Activated T-helper 1 cell treated with anti-CD3 and anti-CD28 coated beads, Interleukin-2, amount 50 U/mL, for 16 hours (primary cell): ENCODE measurements at places on chromosomes 6 and 20.

DNA sequence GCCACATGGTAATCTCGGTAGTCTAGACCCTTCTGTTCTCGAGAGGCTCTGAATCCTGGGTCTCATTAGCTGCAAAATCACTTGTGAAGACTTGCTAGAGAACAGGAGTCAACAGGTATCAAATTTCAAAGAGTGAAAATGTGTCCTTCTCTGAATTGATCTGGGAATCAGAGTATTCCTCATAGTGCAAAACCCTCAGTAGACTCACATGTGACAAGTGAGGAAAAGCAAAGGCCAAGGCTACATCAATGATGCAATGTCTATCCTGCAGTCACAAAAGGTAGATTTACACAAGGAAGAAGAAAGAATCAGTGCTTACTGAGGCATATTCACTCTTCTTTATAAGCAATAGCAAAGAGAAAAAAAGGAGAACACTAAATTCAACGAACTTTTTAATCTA, 1220.0 kb upstream of the GJE1 start:
- DNase-seq = no peak

- no peak for DNase-seq
Measured at GRCh38 chr20:3632311-3633004, 30.7 kb downstream of the GFRA4 start.

DNA sequence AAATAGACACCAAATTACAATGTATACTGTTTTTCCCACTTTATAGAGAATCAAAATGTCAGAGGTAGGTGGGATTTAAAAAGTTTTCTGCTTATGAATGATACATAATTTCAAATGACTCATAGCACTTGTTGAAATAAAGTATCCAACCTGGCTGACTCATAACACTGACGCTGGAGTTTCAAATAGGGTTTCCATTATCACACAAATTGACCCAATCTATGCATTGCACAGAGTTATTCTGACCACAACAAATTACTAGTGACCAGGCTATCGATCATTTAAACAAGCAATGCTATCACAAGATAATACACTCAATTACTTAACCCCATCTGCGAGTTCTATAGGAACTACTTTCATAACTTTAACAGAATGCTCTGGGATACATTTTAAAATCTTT, 31.9 kb upstream of the PRELID3B start:
- DNase-seq = no peak

DNA sequence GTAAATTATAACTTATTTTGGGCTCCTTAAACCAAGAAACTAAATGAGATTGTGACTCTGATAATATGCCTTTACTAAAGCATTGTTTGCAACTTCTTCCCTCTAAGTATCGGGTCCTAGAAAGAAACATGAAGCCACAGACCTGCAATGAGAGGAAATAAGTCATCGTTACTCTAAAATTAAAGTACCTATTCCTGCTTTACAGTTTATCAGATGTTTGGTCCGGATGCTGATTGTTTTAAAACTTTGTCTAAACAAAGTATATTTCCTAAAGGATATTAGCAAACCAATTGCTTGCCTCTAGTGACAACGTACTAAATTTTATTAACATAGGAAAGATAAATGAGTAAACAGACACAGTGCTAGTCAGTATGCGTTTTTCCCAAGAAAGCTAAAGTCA, 216.8 kb downstream of the GJA1 start:
- no peak for DNase-seq

- no peak for DNase-seq
Measured at GRCh38 chr6:138372711-138373463, 4.8 kb upstream of the SMIM28 start.

GRCh38 chr6:169365567-169366257, 112.1 kb upstream of the THBS2 start:
- no peak for DNase-seq

DNA sequence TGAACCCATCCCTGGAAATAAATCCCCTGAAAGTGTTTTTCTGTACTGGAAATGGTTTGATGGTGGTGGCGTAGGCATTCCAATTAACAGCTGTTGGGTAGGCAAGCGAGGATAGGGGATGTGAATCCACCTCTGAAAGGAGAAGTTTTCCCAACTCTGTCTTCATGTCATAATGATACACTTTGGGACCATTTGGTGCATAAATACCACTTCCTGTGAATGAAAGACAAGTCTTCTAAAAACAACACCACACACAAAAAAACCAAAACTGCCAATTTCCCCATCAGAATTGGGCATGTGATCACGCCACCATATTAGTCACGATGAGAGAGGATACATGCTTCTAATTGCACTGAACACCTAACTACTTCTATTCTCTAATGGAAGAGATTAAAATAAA, 6.4 kb downstream of the VNN2 start:
- no peak for DNase-seq

DNA sequence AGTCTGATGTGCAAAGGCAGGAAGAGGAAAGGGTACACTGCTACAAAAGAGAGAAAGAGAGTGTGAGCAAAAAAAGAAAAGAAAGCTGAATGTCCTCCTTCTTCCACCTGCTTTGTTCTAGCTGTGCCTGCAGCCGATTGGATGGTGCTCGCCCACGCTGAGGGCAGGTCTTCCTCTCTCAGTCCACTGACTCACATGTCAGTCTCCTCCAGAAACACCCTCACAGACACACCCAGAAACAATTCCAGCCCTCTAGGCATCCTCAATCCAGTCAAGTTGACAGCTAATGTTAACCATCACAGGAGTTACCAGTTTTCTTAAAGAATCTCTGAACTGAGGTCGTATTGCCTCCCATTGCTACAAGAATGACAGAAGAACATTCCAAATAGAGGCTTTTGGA, 411.9 kb upstream of the SASH1 start:
- DNase-seq = no peak

DNA sequence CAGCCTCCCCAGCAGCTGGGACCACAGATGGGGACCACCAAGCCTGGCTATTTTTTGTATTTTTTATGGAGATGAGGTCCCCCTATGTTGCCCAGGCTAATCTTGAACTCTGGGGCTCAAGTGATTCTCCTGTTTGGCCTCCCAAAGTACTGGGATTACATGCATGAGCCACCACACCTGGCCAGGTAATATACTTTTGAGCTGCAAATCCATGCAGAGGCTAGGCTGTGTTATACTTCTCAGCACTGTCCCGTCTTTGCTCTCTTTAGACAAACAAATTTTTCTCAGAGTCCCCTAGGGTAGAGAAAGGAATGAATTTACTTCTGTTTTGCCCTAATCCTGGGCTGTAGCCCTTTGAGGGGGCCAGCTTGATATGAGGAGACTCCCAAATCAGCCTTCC, 13.4 kb upstream of the SCAF8 start:
- no peak for DNase-seq

GRCh38 chr6:117840541-117840983, 66.5 kb upstream of the SLC35F1 start:
- DNase-seq = no peak

DNA sequence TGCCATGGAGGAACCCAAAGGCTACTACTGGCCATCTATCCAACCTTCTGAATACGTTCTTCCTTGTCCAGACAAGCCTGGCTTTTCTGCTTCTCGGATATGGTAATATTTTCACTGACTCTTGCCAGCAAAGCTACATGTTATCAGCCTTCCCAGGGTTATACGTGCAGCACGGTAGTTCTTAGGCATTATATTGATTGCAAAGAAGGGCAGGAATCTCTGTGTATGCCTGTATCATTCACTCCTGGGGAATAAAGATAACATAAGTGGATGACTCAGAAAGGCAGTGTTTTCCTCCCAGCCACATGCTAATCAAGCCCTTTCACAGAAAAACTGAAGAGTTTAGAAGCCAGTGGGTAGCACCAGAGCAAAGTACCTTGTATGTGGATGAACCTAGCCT, 98.7 kb downstream of the ADGRG6 start:
- no peak for DNase-seq

DNA sequence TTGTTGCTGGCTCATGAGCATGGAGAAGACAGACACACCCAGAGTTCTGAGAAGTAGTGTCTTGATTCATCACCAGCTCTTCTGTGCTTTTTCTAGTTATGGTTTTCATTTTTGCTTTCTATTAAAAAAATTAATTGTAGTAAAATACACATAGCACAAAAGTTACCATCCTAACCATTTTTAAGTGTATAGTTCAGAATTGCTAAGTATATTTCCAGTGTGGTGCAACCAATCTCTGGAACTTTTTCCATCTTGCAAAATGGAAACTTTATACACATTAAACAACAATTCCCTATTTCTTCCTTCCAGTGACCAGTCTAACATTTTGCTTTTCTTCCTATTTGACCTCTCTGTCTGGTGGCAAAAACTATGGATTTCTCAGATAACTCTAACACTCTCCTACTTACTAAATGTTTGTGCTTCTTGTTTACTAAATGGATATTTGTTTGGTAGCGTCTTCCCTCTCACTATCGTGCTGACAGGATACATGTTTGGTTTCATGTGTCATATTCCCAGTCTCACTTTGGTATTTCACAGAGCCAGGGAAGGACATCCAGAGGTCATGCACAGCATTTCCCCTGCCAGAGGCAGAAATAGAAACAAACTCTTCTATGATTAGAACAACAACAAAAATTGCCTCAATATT, 40.6 kb downstream of the TXLNB start:
- DNase-seq = no peak

DNA sequence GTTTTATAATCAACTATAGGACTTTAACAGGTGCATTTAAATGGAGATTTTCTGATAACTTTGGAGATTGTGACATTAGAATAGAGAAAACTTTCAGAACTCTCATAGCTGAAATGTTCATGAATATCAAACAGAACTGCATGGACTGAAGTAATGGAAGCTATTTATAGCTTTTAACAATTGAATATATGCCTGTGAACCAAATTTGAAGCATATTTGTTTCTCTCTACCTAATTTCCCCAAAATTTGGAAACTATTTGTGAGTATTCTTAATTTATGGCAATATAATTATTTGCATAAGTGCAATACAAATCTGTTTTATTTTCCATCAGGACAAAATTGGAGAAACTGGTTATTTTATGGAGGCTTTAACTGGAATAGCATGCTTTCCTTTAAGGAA, 96.6 kb downstream of the PLG start:
- DNase-seq = no peak

DNA sequence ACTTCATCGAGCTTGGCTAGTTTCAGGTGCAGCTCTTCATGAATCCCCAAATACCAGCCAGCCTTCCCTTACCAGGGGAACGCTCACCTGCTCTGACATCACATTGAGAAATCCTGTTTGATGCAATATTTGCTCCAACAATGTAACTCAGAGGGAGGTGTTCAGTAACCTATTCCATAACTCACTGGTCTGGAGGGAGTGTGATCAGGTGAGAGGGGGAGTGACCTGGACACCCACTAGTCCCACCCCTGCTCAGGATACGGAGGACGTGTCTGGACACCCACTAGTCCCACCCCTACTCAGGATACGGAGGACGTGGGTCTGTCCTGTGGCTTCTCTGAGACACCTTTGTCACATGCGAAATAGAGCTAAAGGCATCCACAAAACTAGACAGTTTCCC, 70.3 kb downstream of the HUS1B start:
- DNase-seq = no peak

DNA sequence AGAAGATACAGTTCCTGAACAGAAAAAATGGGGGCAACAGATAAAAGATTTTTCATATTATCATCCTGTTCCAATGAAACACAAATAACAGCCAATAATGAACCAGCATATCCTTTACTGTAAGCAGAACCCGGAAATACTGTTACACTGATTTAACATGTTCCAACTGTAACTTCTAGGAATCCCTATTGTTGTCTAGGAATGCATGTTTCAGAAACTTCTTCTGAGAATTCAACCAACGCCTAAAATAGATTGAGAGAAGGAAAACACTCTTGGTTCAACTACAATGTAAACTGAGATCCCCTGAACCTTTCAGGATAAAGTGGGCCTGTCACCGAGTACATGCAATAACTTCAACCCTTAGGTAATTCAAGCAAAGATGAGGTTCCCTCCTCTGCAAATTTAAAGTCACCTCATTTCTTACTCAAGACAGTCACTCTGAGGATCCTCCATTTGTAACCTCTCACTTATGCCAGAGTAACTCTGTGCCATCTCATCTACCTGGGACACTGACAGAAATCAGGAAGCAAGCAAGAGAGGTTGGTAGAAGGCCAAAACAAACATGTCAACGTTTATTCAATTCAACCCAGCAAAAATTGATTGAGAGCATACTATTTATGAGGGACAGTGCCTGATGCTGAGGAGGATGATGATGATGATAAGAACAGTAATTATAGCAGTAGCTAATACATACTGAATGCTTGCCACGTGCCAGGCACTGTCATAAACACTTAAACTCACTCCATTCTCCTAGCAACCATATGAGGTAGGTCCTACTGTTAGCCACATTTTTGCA, 14.1 kb downstream of the UBE3D start:
- DNase-seq = no peak

GRCh38 chr20:39019805-39020325, 57.7 kb downstream of the DHX35 start:
- DNase-seq = no peak

- no peak for DNase-seq
Measured at GRCh38 chr6:154653853-154654252, 79.4 kb upstream of the SCAF8 start.

GRCh38 chr6:145621776-145622175, 113.5 kb downstream of the EPM2A start:
- DNase-seq = no peak

DNA sequence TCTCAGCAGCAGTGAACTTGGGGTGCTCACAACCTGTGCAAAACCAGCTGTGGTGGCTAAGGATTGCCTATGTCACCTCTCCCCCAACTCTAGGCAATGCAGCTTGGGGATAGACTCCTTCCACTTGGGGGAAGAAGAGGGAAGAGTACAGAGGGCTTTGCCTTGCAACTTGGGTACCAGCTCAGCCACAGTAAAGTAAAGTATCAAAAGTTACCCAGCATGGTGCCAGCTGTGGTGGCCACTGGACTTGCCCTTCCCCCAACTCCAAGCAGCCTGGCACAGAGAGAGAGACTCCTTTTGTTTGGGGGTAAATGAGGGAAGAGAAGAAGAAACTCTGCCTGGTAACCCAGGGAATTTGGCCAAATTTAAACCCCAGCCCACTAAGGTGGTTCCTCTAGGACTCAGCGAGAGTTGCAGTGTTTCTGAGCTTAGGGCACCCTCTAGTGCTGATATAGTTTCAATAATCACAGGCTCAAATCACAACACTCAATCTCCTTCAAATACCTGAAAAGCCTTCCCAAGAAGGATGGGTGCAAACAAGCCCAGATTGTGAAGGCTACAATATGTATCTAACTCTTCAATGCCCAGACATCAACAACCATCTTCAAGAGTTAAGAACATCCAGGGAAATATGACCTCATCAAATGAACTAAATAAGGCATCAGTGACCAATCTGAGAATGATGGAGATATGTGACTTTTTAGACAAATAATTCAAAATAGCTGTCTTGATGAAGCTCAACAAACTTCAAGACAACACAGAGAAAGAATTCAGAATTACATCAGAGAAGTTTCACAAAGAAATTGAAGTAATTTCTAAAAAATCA, 7.6 kb upstream of the DEFB129 start:
- no peak for DNase-seq

DNA sequence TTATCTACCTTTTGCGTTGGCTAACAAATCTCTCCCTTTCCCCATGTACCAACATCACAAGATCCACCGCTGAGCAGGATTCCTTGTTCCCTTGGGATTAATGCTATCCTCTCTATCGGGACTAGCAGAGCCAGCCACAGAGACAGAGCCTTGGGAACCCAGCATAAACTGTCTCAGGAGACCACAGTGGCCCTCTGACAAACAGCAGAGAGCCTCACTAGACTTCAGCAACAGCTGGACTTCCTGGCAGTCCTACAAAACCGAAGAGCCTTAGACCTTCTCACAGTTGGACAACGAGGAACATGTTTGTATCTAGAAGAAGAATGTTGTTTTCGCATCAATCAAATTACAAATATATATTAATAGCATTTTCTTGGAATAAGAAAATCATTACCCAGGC, 39.6 kb upstream of the POU5F1 start:
- DNase-seq = no peak
